ENCODE measurements at places on chromosomes 4 and X. TPM values are rescaled to one million over a fixed set of nuclear protein-coding genes. Genes with fewer than 3 reads are reported as not detected.

GRCh38 chr4:126779436-126780166, 853.2 kb upstream of the INTU start:
- no peak for DNase-seq

- DNase-seq, result no peak
Measured at GRCh38 chr4:170124406-170124805, 34.6 kb upstream of the AADAT start.

- DNase-seq, result no peak
Measured at GRCh38 chr4:32135642-32136041, 1415.5 kb downstream of the PCDH7 start.

DNA sequence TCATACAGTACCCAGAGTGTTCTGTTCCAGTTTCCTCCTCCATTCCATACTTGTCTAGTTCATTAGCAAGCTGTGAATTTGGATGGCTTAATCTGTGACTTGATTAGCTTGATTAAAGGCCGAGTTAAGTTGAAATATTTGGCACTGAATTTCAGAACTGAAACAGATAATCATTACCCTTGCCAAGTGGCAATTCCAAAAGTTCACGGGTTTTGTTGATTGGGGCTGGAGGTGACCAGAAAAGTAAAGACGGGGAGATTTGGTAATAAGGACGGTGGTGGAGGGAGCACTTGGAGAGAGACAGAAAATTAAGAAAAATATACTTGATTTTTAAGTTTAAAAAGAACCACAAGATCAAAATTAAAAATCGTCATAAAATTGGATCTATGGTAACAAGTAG, 21.9 kb upstream of the KLHL2 start:
- no peak for DNase-seq

DNA sequence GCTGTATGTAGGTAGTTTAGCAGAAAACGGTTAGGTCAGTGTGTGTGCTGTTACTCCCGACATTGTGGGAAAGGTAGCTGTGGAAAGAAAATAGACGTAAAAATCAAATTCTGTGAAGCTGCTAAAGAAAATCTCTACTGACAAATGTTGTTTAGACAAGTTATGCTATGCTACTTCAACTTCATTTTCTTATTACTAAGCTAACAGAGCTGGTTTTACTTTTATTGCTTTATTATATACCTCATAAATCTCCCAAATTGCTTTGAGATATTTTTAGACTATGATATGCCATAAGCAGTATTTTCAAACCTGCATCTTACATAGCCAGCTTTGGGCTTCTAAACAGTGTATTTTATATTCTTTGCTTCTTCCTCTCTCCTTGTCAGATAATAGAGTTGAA, 108.2 kb upstream of the PACRGL start:
- DNase-seq, result no peak

DNA sequence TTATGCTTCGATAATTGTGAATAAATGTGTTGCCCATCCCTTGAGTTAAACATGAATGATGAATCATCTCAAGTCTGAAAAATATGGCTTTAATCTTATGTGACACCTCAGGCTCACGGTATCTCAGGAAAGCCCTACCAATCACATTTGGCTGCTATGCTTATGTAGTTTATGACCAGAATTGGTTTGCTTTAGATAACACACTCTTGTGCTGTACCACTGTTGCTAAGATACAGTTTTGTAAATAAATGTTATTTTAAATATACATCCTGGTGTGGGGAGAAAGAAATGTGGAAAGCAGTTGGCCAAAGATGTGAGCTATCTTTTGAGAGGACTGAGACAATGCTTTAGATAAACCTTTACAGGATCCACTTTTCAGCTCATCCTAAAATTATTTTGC, 63.2 kb downstream of the NPY1R start:
- peak; percentile 80 for DNase-seq

DNA sequence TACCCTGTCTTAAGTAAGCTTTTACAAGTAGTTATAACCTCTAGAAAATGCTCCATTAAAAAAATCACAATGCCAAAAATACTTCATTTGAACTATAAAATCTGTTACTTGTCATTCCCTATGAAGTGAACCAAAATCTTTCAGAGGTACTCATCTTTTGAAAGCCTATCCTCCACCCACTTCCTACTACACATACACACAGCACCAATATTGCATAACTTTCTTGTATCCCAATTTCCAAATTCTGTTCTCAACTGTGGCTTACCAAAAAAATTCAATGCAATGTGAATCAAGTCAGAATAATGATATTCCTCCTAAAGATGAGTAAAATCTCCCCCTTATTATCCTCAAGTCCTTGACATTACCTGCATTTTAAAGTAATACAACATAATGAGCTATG, 15.9 kb downstream of the DHX15 start:
- no peak for DNase-seq

- DNase-seq, result no peak
Measured at GRCh38 chr4:92182006-92182735, 121.6 kb upstream of the GRID2 start.

DNA sequence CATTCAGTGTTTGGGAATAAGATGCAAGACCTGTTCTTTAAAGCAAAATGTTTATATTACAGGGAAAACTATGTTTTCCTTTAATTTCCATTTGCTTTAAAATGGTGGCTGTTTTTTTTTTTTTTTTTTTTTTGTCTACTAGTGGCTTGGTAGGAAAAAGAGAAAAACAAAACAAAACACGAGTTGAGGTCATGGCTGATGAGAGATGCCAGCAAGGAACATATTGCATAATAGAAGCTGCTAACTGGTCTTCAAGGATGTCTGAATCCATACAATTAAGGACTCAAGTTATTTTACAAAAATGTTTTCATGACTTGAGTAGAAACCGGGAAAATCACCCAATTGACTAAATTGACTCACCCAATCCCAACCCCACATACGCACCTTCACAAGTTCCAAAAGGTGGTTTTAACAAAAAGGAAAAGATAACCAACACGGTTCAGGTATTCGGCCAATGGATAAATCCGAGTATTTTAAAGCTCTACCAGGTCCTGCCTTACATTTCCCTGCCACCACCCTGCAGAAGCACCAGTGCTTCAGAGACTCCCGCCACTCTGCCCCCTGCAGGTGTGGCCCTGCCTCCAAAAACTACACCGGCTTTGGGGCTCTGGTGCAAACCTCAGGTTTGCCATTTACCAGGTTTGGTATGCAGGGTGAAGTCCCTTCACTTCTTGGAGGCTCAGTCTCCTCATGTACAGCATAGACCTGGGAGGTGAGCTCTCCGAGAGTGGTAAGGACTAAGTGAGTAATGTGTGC, 27.1 kb downstream of the PIR start:
- DNase-seq, result no peak

DNA sequence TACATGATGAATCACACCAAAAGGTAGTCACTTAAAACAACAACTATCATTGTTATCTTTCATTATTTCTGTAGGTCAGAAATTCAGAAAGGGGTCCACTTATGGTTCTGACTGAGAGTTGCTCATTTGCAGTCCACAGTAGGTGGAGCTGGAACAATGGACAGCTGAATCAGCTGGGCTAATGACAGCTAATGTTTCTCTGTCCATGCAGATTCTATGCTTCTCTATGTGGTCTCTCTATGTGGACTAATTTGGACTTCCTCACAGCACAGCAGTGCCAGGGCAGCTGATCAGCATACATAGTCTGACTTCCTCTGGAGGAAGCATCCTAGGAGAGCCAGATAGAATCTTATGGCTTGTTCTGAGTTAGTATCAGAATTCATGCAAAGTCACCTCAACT, 131.7 kb upstream of the INTU start:
- DNase-seq, result no peak

- DNase-seq, result no peak
Measured at GRCh38 chrX:15594371-15594770, 6.4 kb downstream of the ACE2 start.

GRCh38 chr4:111991797-111992196, 153.5 kb upstream of the FAM241A start:
- peak; percentile 64 for DNase-seq

- DNase-seq, result no peak
Measured at GRCh38 chr4:140799686-140800225, 43.6 kb upstream of the TBC1D9 start.

- DNase-seq, result no peak
Measured at GRCh38 chr4:96193061-96193460, 353.2 kb downstream of the PDHA2 start.

GRCh38 chrX:154307202-154307601, 11.6 kb downstream of the TKTL1 start:
- no peak for DNase-seq

- no peak for DNase-seq
Measured at GRCh38 chr4:3703677-3704521, 62.3 kb upstream of the ADRA2C start.

GRCh38 chr4:42816880-42817400, 75.6 kb upstream of the GRXCR1 start:
- DNase-seq, result no peak

- DNase-seq, result no peak
Measured at GRCh38 chrX:68719181-68719903, 71.9 kb downstream of the STARD8 start.

- no peak for DNase-seq
Measured at GRCh38 chrX:48800574-48801279, 1.1 kb upstream of the HDAC6 start.

DNA sequence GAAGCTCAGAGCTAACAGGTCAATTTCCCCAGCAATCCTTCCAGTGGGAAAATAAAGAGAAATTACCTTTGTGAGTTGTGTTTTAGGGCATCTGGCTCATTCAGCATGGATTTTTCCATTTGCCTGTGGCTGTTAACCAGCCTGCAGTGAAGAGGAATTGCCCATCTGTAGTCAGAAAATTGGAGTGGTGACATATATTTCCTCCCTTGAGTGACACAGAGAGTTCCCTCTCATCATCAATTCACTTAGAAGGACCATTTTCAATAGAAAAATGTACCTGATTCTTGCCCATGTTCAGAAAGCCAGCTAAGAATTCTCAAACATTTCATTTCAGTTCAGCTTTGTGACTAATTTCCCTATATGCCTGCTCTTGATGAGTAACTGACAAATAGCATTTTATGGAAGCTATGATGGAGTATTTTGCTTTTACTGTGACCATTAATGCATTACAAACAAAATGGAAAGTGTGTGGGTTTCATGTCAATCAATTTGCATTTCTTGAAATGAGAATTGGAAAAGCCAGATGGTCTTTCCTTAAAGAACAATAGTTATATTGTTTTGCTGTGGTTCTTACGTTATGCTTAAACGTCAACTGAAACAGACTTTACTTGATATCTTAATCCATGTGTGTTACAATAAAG, 155.8 kb downstream of the NWD2 start:
- DNase-seq, result no peak

DNA sequence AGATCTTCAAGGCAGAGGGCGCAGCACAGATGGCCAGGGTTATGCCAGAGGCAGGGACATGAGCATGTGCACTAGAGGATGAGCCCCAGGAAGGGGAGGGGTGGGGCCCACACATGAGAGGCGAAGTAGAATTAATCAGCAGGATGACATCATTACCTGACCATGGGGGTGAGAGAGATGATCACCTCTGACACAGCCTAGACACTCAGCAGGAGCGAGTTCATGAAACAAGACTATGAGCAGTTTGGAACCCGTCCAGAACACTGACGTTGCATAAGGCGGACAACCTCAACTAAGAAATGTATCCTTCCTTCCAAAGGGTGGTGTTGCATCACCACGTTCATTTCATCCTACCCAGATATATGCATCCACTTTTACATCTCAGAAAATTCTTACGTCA, 446.7 kb upstream of the TENM3 start:
- DNase-seq, result no peak

DNA sequence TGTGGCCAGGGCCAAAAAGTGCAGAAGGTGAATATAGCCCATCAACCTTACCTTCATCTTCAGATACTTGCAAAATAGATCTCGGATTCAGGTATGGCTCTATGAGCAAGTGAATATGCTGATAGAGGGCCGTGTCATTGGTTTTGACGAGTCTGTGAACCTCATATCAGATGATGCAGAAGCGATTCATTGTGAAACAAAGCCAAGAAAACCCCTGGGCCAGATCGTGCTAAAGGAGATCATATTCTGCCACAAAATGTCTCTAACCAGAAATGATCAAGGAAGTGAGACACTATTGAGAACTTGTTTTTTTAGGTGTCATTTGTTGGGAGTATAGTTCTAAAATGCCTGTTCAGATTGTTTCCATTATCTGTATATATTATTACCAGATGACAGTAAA, 48.3 kb downstream of the PDK3 start:
- no peak for DNase-seq

DNA sequence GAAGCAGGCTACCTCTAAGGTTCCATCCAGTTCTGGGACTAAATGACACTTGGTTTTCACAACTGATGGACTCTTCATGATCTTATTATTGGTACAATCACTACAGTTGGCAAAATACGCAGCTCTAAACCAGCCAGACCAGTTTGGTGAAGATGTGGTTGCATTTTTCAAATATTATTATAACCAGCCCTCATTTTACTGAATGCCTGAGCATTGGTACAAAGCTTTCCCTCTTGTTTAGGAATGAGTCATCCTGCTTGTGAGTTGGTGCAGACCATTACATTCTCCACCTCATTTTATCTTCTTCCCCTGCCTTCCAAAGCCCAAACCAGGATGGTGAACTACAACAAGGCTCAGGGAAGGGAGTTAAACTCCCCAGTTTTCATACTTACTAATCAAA, 223.1 kb downstream of the KDR start:
- no peak for DNase-seq

DNA sequence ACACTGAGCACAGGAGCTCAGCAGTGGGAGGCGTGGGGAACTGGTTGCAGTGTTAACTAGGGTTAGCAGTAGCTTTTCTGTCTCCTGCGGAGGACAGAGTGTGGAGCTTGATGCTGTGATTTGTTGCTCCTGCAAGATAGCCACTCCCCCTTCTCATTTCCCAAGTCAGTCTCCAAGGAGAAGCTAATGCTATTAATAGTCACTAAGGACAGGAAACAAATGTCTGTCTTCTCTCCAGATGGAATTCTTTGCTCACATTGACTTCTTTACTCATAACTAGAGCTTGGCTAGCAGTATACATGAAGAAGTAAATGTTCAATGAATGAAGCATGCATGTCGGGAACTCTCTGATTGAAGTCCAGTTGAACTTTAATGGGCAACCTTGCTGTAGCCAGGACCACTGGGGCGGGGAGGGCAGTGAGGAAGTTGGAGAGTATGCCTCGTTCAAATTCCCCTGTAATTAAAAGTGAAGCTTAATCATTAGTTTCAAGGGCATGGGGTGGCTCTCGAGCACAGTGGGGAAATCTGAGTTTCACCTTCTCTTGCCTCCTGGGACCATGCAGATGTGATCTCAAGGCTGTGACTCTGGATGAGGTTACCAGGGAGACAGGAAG, 156.6 kb upstream of the SCML1 start:
- peak; percentile 10 for DNase-seq

The ARHGEF38 gene
- 10.7 TPM for polyA plus RNA-seq

The NEUROG2 gene
- not detected for polyA plus RNA-seq

The TCEAL6 gene
- polyA plus RNA-seq, result 1.1 TPM

The BCAP31 gene
- 198 TPM for polyA plus RNA-seq

The CLDN34 gene
- polyA plus RNA-seq, result 0.07 TPM

The EMCN gene
- 8.7 TPM for polyA plus RNA-seq

The DCLK2 gene
- polyA plus RNA-seq, result 7.1 TPM

The MAOB gene
- polyA plus RNA-seq, result 130 TPM

The USP51 gene
- polyA plus RNA-seq, result 7.4 TPM

The RPS6KA6 gene
- polyA plus RNA-seq, result 8.2 TPM

The SLC10A4 gene
- 2.0 TPM for polyA plus RNA-seq

The AMOT gene
- 27.7 TPM for polyA plus RNA-seq

The MAGEB10 gene
- not detected for polyA plus RNA-seq

The CACNA1F gene
- 1.3 TPM for polyA plus RNA-seq

The CTAG1A gene
- not detected for polyA plus RNA-seq

The CFAP99 gene
- polyA plus RNA-seq, result 0.09 TPM

The DLG3 gene
- polyA plus RNA-seq, result 37.4 TPM

The WDR13 gene
- polyA plus RNA-seq, result 107 TPM

Measured in large intestine (tissue), 12 donors.